ENCODE measurements at places on chromosomes 12 and 14. TPM values are rescaled to one million over a fixed set of nuclear protein-coding genes. Genes with fewer than 3 reads are reported as not detected.

ABCC9 gene
- total RNA-seq = 28.3 TPM

IRF9 gene
- total RNA-seq = 102 TPM

PLEKHG7 gene
- not detected for total RNA-seq

EIF2S3B gene
- total RNA-seq = 2.9 TPM

LBHD2 gene
- not detected for total RNA-seq

NR1H4 gene
- total RNA-seq = not detected

NKX2-8 gene
- not detected for total RNA-seq

PIWIL1 gene
- not detected for total RNA-seq

SMIM41 gene
- total RNA-seq = not detected

DGKA gene
- total RNA-seq = 36.5 TPM

REP15 gene
- total RNA-seq = 3.5 TPM

SERPINA12 gene
- total RNA-seq = not detected

DCAF4 gene
- 21.0 TPM for total RNA-seq

PTPRQ gene
- total RNA-seq = 5.4 TPM

C12orf60 gene
- total RNA-seq = 0.59 TPM

RND1 gene
- 0.29 TPM for total RNA-seq

GALNT16 gene
- 4.1 TPM for total RNA-seq

STAC3 gene
- total RNA-seq = 0.36 TPM

SLC8A3 gene
- under 0.01 TPM for total RNA-seq

FSCB gene
- total RNA-seq = not detected

GUCY2C gene
- not detected for total RNA-seq

LRRK2 gene
- total RNA-seq = 5.1 TPM

TAS2R14 gene
- total RNA-seq = 7.2 TPM

SMCO2 gene
- total RNA-seq = 0.88 TPM

NYNRIN gene
- 7.2 TPM for total RNA-seq

SIX6 gene
- total RNA-seq = not detected

IKZF4 gene
- 2.5 TPM for total RNA-seq

DAD1 gene
- total RNA-seq = 213 TPM

CLEC7A gene
- under 0.01 TPM for total RNA-seq

POTEM gene
- not detected for total RNA-seq

AICDA gene
- total RNA-seq = not detected

E2F7 gene
- 16.5 TPM for total RNA-seq
